ENCODE measurements at places on chromosomes 2 and 18. TPM values are rescaled to one million over a fixed set of nuclear protein-coding genes. Genes with fewer than 3 reads are reported as not detected.

GRCh38 chr2:195536906-195537305, 120.1 kb upstream of the SLC39A10 start:
- DNase-seq = peak; percentile 84

DNA sequence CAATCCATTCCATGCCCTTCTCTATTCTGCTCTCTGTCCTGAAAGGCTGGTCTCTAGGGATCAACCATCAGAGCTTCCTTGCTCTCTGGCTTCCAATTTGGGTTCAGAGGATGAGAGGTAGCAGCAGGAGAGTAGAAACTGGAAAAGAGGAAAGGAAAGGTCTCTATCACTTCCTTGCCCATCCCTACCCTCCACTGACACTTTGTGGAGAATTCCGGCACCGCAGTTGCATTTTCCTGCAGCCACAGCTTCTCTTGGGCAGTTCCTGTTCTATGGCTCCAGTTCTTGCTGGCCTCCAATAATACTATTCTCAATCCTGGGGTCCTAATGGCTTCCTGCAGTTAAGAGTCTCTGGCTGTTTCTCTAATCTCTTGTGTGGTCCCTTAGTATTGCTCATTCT, 13.3 kb upstream of the IMPACT start:
- peak; percentile 39 for DNase-seq

- no peak for DNase-seq
These were observed 1354.6 kb upstream of the NRXN1 start for GRCh38 chr2:52386433-52387030.

GRCh38 chr18:74137920-74138538, 9.6 kb downstream of the FBXO15 start:
- DNase-seq = no peak

DNA sequence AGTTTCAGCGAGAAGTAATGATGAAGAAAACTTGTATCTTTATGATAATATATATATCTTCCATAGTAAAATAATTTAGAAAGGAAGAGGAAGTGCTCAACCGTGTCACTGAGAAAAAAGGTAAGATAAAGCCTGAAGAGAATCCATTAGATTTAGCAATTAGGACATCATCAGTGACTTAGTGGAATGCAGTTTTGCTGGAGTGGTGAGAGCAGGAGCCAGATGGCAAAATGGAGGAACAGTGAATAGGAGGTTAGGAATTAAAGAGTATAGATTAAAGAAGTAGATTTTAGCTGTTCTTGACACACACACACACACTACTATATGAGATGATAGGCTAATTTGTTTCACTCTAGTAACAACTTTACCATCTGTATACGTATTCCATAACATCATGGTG, 157.1 kb upstream of the EPC2 start:
- no peak for DNase-seq

DNA sequence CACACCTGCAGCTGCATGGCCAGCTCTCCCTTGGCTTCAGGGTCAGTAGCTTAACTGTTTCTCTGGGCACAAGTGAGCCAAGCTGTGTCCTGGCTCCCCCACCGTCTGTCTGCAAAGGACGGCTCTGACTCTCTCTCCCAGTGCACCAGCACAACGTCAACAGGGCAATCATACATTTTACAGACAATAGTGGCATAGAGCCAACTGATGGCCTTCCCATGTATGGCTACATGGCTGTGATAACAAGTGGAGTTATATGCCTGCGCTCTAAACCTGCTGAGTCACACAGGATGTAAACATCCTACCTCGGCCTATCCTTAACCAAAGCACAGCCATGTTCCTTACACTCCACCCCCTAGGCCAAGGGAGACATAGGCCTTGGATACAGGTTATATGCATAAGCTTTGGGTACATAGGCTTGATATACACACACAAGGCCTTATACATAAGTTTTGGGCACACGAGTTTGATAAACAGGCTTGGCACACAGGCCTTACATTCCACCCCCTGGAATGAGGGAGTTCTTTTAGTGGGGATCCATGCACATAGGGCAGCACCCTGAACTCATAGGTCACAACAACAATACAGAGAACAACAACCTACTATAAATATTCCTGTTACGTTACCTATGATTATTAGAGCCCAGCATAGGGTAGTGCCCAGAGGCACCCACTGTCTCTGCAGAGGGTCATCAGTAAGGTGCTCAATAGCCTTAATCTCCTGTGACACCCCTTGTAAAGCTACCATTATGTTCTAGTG, 17.7 kb downstream of the PHOSPHO2 start:
- DNase-seq = no peak

DNA sequence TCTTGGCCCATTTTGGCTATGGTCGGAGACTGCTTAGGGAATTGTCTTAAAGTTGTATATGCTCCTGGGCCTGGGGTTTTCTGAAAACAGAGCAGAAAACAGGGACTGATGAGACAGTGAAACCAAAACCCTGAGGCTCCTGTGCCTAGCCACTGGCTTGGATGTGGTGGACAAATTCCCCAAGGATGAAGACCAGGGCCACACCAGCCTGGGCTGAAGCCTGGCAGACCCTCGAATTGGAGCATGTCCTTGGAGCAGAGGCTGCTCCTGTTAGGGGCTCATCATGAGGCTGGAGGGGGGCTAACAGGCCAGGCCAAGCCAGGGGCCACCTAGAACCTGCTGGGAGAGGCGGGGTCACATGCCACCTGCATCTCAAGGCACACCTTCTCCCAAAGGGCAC, 68.1 kb downstream of the STPG4 start:
- DNase-seq = no peak

GRCh38 chr18:69958422-69958821, 10.7 kb upstream of the CD226 start:
- DNase-seq = no peak

DNA sequence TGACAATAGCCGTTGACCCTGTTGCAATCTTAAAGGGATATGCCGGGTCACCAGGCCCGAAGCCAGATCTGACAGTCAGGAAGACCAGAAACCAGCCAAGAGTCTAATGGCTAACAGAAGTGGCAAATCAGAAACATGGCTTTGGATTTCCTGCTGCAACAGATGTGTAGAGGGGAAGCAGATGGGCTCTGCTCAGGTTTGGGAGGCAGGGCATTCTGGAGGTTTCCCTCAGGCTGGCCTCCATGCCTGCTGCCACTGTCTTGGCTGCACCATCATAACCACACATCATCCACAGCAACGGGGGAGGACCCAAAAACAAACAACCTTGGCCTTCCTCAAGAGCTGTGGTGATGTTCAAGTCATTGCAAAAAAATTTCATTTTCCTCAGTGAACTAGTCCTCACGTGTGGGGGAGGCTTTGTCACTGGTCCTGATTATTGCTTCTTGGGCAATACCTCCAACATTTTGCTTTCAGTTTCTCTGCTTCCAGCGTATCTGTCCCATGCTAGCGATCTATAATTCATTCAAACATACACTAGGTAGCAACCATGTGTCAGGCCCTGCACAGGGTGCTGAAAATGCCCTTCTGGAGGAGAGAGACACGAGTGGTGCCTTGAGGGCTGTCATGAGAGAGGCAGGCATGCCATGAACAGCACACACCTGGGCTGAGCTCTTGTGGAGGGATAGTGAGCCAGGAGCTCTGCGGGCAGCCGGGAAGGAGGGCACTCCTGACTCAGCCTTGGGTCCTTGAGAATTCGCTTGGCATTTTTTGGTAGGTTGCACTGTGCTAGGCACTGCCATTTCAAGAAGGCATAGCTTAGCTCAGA, 48.2 kb upstream of the LGALSL start:
- DNase-seq = peak; percentile 37

ZNF236 gene
- total RNA-seq = 15.1 TPM

SCN7A gene
- total RNA-seq = 39.8 TPM

LRRC30 gene
- not detected for total RNA-seq

SIGLEC15 gene
- 0.64 TPM for total RNA-seq

IKZF2 gene
- 13.0 TPM for total RNA-seq

Data from lung (tissue), 17 donors.